ENCODE measurements at places on chromosomes 7 and 10.

- no peak for DNase-seq
Observed at GRCh38 chr10:86553639-86554038, 32.0 kb upstream of the WAPL start.

GRCh38 chr10:74234569-74234968 is 83.5 kb downstream of the ADK start:
- DNase-seq: peak; percentile 23

GRCh38 chr7:26989897-26990670 is 105.7 kb downstream of the HOXA1 start:
- DNase-seq: no peak

- DNase-seq: peak; percentile 17
Observed at GRCh38 chr7:2641406-2642393, 9.9 kb downstream of the TTYH3 start.

DNA sequence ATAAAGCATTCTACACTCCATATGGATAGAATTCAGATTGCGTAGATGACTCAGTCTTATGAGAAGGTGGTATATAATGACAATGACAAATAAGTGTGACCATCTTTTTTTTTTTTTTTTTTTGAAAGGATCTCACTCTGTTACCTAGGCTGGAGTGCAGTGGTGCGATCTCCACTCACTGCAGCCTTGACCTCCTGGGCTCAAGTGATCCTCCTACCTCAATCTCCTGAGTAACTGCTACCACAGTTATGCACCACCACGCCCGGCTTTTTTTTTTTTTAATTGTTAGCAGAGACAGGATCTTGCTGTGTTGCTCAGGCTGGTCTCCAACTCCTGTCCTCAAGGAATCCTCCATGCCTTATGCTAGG is 43.2 kb upstream of the NRP1 start:
- no peak for DNase-seq

DNA sequence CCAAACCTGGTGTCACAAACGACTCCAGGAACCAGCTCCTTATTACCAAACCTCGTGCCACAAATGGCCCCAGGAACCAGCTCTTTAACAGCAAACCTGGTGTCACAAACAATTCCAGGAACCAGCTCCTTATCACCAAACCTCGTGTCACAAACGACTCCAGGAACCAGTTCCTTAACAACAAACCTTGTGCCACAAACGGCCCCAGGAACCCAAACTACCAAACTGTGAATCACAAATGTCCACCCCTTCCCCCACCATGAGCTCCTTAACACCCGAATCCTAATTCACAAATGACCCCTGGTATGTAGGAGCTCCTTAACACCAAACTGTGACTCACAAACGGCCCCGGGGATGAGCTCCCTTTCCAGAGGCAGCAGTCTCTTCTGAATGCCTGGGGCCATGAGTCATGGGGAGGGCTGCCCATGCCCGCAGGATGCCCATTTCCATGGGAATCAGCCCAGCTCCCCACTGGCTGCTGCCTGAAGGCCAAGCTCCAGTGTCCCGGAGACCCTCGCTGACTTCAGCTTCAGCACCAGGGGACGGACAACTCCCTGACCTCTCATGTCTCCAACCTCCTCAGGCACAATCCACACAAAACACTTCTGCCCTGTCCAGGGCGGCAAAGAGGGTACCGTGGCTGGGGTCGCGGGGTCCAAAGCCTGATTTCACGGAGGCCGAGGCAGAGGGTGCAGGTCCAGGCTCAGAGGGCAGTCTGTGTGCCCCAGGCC is 213.1 kb downstream of the ELFN1 start:
- DNase-seq: peak; percentile 56

GRCh38 chr7:45211066-45211465 is 53.5 kb downstream of the RAMP3 start:
- no peak for DNase-seq

GRCh38 chr10:72460284-72460876 is 105.7 kb upstream of the DNAJB12 start:
- no peak for DNase-seq

DNA sequence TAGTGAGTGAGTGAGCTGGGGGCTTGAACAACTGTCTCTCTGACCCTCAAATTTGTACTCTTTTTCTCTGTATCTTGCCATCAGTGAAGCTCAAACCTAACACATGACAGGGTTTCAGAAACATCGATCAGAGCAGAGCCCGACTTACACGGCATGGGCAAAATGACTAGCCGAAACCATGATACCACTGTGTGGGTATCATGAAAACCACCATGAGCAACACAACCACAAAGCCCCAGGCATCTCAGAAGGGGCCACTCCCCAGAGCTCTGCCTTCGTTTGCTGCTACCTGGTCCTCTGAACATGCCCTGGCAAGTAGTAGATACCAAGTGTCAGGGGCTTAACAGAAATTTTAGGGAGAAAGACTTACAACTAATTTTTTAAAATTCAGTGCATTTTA is 308.5 kb downstream of the WDR11 start:
- DNase-seq: no peak

DNA sequence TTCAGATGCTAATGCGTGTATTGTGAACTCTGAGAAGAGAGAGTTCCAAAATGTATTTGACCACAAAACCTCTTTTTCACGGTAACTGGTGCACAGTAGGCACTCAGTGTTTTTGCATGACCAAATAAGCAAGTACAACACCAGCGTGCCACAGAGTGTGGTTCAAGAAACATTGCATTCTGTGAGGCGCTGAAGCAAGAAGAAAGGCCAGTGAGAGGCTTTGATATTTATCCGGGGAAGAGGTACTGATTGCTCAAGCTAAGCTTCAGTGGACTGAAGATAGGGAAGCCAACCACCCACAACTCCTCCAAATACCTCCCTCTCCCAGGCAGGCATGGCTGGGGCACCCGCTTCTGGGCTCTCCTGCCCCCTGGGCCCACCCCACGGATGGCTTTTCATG is 611.2 kb downstream of the SDK1 start:
- DNase-seq: no peak

- DNase-seq: peak; percentile 81
Observed at GRCh38 chr7:47254081-47254977, 327.6 kb downstream of the TNS3 start.

DNA sequence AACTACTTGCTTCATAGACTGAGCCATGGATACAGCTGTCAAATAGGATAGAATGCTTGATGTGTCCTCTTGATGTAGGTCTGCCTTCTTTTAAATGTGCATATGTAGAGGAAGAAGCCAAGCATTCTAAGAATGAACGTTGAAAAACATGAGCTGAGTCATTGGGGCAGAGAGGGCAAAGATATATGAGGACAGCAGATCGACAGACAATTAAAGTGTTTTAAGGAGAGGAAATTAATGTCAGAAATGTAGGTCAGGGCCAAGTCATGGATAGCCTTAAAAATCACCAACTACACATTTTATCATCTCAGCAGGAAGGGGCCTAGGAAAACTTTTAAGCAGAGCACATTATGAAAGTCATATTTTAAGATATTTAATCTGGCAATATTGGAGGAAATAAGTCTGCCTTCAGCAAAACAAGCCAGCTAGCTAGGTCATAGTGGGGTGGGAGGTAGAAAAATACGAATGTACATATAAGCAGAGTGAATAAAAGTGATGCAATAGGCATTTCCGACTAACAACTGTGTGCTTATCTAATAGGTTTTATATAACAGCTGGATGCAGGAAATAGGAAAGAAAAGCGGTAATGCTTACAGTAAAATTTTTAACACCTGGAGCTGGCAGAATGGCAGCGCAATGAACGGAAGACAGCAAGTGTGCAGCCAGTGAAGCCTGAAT is 638.3 kb upstream of the TPK1 start:
- no peak for DNase-seq

DNA sequence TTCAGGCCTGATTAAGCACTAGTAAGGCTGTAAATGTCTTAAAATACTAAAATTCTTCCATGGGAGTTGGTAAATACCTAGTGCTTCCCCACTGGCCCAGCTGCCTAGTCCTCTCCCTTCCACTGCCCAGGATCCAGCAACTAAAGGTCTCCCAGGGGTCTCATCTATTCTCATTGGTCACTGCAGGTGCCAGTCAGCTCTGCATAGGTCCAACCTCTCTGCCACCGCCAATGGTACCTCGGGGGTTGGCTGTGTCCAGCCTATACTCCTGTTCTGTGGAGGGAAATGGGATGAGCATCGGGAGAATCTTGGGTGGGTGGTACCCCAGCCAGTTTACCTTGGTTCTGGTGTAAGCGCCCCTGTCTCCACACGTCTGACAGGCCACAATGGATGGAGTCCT is 6.1 kb upstream of the CREB5 start:
- DNase-seq: no peak

DNA sequence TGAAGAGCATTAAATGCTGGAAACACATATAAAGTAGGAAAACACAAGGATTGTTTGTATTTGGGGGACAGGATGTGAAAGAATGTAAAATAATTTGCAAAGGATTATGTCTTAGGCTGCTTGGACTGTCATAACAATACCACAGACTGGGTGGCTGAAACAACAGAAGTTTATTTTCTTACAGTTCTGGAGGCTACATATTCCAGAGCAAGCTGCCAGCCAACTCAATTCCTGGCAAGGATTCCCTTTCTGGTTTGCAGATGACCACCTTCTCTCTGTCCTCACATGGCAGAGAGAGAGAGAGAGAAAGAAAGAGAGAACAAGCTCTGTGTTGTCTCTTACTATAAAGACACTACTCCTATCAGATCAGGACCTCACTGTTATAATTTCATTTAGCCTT is 8.8 kb upstream of the LAMB4 start:
- DNase-seq: no peak

DNA sequence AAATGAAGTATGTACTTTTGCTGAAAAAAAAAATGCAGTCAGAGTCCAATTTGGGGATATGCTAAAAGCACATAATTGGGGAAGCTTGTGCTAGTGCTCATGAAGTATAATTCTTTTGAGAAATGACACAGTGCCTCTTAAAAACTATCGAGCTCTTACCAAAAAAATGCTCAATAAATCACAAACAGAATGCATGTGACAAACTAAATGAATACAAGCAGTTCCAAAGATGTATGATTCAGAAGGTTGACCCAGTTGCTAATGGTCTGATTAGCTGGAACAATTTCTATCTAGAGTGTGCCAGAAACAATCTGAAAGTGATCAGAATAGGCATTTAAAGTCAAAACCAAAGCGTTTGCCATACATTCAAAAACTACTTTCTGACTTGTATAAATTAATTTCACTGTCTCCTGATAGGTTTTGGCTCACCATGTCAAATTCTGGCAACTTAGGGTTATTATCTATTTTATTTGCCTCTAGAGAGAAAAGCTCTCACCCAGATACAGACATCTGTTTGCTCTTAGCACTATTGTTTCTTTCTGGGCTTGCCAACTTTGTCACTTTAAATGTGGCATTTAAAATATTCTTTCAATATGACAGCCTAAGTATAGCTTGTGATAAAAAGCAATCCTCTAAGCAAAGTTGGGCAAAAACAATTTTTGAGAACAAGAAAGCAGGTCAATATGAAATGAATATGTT is 114.7 kb upstream of the AHR start:
- DNase-seq: peak; percentile 7

DNA sequence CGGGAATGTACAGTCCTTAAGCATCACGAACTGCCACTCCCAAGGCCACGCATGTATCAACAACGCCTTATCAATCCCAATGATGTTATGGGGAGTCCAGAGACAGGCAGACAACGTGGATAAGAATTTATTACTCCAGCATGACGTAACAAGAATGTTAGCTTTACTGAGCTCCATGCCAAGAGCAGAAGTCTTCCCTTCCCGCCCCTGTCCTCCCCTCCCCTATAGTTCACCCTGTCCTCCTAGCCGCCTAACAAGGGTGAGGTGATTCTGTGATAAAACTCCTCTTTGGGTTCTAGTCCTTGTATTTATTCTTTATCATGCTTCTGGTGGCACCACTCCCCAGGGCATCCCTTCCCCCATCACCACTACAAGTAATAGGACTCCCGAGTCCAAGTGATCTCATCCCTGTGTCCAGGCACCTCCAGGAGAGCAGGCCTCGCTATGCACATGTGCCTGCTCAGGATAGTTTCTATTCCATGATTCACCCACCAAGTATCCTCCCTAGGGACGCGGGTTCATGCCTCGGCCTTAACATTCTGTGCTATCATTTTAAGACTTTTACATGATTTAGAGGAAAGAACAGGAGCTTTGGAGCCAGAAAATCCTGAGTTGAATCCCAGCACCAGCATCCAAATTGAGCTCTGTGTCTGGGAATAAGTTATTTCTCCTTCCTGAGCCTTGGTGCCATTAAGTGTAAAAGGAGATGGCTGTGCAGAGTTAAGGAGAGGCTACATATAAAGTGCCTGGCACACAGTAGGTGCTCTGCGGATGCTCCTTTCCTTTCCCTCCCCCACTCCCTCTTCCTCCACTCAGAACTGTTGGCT is 15.4 kb downstream of the GSDME start:
- no peak for DNase-seq

DNA sequence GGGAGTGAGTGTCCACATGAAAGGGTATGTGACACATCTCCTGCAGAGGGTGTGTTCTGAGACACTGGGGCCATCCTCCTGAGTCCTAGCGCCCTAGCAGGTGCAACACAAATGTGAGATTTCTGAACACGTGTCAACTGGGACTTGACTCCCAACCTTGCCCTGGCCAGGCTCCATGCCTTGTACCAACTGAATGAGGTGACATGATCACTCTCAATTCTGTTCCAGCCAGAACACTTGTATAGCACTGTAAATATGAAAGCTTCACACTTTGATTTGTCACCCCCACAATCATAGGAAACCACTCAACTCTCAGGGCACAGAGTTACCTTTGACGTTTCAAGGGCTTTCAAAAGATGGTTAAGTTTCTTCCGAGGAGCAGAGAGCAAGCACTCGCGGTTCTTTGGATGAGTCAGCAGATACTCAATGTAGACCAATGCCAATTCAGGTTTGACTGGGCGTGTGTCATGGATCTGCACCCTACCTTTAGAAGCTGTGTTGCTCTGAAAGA is 48.6 kb downstream of the NCAPG2 start:
- no peak for DNase-seq

DNA sequence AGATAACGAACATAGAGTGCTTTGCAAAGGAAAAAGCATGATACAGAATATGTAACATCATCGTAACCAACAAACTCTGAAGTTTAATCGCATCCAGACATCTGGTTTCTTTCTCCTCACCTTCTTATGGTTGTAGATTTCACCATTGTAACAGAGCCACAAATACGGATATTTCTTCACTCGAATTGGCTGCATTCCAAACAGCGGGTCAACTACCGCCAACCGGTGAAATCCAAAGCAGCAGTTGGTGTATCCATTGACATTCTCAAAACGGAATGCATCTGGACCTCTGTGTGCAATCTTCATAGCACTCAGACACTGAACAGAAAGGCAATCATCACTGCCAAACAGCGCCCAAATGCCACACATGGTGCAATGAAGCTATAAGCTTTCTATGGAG is 3.4 kb downstream of the ASNS start:
- DNase-seq: peak; percentile 4
